ENCODE measurements at places on chromosomes 16 and 17. TPM values are rescaled to one million over a fixed set of nuclear protein-coding genes. Genes with fewer than 3 reads are reported as not detected.
A peak's percentile ranks its signal among the peaks of the same experiment; 100 is the strongest.

The DCAKD gene
- total RNA-seq: 29.0 TPM

DNA sequence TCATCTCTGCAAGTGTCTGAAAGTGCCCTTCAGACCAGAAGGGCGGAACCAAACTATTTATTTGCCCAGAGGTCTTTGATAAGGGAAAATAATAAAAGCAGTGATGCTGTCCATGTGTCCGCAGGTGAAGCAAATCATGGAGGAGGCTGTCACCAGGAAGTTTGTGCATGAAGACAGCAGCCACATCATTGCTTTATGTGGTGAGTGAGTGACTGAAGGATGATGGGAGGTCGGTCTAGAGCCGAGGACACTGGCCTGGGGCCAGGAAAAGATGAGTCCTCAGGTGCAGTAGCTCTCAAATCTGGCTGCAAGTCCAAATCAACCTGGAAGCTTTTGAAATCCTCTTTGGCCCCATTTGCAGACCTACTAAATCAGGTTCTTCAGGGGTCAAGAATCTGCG is 6.1 kb downstream of the SGSM2 start:
- peak; percentile 74 for DNase-seq

The LRRC75A gene
- total RNA-seq: 1.7 TPM

The GINS2 gene
- total RNA-seq: 74.1 TPM

The ITGB4 gene
- total RNA-seq: 0.64 TPM

- no peak for DNase-seq
Measured at GRCh38 chr17:81564778-81565177, 12.6 kb upstream of the FAAP100 start.

- DNase-seq: no peak
Measured at GRCh38 chr17:66923886-66924285, 40.6 kb upstream of the CACNG4 start.

DNA sequence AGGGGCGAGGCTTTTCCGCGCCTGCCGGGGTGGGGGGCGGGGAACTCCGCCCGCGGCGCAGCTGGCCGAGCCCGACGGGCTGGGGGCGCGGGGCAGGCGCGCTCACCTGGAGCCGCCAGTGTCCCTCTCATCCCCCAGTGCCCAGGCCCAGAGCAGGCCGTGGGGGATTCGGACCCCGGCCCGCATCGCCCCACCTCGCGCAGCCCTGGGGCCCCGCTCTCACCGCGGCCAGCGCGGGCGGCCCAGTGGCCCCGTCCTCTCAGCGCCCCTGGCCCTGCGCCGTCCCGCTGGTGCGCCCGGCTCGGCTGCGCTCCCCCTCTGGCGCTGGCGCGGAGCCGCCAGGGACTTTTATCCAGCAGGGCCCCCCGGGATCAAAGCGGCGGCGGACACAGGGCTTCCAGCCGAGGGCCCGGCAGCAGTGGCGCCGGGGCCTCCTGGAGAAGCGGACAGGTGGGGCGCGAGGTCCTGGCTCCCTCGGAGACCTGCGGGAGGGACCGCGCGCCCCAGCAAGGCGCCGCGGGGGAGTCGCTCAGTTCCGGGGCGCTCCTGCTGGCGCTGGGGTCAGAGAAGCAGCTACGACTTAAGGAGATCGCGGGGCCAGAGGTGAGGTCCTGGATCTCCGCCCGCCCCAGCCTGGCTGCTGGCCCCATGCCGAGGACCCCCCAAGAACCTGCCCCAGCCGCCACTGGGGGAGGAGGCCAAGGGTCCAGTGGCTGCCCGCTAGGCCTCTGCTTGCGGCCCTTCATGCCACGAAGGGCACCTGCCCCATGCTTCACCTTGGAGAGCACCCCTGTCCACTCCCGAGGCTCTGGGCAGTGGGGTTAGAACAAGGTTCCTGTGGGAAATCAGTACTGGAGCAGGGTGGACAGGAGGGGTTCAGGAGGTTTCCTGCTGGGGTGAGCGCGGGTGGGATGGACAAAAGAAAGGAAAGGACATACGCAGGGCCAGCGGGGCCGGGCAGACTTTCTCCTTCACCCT is 823 bp upstream of the NOTUM start:
- no peak for DNase-seq

DNA sequence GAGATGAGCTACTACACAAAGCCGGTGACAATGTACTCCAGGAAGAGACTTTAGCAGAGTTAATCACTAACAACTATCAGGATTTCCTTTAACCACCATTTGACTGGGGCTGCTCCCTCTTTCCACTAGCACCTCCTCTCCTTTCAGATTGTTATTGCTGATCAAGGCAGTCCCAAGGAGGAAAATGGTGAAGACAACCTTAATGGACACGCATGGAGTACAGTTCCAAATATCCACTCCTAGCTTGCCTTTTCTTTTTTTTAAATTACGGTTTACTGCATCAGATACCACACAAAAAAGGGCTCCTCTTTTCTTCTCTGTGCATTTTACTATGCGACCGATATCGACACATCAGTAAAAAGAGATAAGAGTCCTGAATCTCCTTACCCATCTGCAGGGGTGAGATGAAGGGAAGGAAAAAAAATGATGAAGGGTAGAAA is 30.9 kb downstream of the FAM222B start:
- DNase-seq: no peak

GRCh38 chr17:59425085-59425931 is 93.9 kb downstream of the YPEL2 start:
- DNase-seq: no peak

- DNase-seq: peak; percentile 89
Measured at GRCh38 chr17:45311760-45312476, 4.9 kb downstream of the MAP3K14 start.

DNA sequence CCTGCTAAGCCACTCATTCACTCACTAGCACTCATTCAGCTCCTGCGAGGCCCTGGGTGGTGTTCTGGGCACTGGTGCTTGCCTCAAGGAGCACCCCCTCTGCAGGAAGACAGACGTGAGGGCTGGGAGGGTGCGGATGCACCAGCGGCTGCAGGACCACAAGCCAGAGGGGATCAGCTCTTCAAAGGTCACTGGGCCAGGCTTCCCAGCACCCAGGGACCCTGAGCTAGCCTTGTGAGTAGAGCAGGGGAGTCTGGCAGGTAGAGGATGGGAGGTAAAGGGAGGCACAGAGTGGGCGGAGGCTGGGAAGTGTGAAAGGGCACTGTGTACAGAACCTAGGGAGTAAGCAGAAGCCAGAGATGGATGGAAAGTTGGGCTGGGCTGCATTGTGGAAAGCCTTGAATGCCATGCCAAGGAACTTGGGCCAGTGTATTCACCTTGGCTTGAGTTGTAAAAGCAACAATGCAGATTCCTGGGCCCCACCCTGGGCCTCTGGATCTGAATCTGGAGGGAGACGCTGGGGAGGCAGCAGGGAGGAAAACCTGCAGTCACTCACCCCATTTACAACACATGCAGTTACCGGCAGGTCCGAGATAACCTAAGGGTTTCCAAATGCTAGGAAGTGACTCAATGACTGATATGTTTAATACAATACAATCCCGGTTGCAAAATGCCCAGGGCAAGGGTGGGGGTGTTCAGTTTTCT is 1.7 kb downstream of the IL4R start:
- peak; percentile 67 for DNase-seq

GRCh38 chr16:88883117-88883895 is 16.8 kb upstream of the PABPN1L start:
- no peak for DNase-seq

DNA sequence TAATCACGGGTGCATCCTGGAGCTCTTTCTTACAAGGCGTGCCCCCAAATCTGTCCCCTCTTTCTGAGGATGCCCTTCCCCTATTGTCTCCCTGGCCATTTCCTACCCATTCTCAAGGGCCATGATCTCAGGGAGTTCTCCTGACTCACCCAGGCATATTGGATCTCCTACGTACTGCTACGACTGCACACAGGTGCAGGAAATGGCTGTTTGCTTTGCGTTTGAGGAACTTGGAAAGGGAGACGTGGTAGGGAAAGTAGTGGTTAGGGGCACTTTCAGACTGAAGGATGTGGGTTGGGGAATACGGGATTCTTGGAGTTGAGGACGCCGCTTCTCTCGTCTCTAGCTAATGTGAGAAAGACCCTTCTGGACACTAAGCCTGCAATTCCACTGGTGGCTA is 18.7 kb upstream of the MEOX1 start:
- DNase-seq: no peak

GRCh38 chr17:50049636-50050035 is 6.3 kb upstream of the ITGA3 start:
- DNase-seq: no peak

- DNase-seq: peak; percentile 29
Measured at GRCh38 chr16:980595-980854, 1.0 kb upstream of the SOX8 start.

The RBFOX1 gene
- total RNA-seq: not detected

DNA sequence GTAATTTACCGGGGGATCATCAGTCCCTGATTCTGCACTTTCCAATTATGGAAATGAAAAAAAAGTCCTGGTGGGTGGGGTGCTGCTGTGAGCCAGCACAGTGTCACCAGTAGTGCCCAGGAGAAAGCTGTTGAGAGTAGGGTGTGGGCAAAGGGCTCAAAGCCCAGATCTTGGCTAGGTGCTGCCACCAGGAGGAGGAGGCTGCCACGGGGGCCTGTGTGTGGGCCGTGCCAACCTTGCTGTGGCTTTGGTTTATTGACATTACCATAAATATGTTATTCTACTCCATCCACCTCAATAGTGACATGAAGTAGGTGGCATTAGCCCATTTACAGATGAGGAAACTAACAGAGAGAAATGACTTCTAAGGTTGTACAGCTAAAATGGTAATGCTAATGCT is 6.7 kb upstream of the PRPSAP2 start:
- DNase-seq: no peak
